NCI-H1930 (cell line): ENCODE measurements at places on chromosomes 6 and 20.

DNA sequence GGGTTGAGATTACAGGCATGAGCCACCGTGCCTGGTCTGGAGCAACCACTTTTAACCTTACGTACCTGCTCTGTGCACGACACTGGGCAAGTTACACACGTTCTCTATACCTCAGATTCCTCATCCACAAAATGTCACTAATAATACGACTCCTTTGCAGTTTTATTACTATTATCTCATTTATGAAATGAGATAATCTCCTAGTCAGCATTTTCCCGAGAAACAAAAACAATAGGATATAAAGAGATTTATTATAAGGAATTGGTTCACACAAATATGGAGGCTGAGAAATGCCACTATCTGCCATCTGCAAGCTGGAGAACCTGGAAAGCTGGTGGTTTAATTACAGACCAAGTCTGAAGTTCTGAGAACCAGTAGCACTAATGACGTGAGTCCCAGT lies 12.0 kb upstream of the KIF13A start:
- no peak for DNase-seq

DNA sequence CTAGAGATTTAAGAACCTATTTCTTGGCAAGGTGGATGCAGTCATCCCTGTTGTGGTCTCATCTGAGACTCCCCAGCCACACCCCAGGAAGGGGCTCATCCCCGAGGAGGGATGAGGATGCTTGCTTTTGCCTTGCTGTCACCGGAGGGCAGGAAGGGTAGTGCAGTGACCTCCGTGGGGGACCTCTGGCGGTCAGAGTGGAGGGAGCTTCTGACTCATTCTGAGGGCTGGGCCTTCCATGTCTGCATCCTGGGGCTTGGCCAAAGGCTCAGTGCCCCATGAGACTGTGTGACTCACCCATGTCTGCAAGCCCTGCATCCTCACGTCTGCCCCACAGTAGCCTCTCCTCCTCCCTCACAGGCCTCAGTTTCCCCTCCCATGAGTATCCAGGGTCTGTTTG lies 38.7 kb downstream of the UQCC2 start:
- DNase-seq: no peak

GRCh38 chr6:53628354-53629119 lies 37.0 kb downstream of the KLHL31 start:
- no peak for DNase-seq

DNA sequence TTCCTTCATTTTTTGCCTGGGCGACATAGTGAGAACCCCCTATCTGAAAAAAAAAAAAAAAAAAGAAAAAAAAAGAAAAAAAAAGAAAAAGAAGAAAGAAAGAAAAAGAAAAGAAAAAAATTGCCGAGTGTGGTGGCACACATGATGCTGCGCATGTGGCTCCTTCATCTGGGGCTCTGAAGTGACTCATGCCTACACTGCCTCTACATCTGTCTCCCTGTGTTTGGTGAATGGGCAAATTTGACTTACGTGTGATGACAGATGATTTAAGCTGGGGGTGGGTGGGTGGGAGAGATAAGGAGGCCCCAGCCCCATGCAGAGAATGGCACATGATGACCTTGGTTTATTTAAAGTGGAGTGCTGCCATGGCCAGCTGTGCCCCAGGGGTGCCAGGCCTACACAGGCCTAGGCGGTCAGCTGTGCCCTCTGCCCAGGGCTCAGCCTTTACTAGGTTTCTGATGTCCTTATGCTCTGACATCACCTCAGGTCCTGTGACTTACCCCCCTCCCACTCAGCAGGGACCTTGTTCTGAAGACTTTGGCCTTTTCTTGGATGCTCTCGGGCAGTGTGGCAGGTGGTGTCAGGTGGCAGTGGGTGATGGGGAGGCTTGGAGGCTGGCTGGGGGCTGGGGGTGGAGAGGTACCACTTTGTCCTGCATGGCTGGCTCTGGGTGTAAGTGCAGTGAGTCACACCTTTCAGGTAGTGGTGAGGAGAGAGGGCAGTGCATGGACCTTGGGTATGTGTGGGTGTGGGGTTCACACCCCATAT lies 41.1 kb downstream of the VEGFA start:
- no peak for DNase-seq

GRCh38 chr6:135021310-135022049 lies 33.1 kb downstream of the HBS1L start:
- no peak for DNase-seq

DNA sequence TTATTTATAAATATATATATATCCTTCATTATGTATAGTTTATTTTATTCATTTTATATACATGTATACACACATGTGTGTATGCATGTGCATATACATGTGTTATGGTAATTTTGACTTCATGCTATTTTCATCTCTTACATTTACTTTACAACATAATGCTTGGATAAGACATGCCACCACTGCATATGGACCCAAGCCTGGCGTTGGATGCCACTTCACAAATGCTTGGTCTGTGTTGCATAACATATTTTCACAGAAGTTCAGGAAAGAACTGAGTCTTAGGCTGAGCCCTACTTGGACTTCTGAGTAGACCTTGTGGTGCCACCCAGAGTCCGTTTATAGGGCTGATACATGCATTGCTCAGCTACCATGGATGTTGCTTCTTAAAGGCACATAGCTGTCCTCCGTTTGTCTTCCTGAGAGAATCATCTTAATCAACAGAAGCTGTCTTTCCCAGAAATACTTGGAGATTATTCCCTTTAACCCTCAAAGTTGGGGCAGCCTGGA lies 337.8 kb downstream of the BTBD3 start:
- no peak for DNase-seq

DNA sequence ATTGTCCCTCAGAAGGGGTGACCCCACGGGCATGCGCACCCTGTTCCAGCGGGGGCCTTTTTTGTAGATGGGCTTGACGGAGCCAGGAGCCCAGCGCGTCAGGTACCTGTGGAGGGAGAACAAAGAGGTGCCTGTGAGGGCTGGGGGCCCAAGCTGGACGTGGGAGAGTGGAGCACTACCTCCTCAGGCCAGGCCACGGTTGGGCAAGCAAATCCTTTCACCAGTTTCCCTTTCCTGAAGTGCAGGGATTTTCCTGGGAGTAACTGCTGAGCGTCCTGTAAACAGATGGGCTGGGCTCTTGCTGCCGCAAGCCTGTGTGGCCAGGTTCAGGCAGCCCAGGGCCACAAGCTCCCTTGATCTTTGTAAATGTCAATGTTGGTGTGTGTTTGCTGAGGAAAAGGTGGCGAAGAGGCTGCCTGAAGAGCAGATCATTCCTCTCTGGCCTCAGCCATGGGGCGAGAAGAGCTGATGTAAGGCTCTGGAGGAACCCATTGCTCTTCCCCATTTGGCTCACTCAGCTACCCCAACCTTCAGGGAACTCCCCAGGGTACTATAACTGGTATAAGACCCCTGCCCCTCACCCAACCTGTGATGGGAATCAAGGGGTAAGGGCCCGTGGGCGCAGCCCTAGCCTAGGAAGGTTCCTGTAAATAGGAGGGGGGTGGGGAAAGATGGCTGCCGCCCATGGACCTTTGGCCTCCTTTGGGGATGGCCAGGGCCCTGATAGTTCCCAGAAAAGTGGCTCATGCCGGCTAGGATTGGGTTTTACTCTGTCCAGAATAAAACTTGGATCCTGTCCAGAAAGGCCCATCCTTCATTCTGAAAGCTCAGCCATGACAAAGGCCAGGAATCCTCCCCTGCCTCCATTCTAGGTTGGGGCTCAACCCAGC lies 15.5 kb downstream of the MRPS18A start:
- DNase-seq: no peak

GRCh38 chr6:112618849-112619248 lies 271.7 kb downstream of the RFPL4B start:
- no peak for DNase-seq

DNA sequence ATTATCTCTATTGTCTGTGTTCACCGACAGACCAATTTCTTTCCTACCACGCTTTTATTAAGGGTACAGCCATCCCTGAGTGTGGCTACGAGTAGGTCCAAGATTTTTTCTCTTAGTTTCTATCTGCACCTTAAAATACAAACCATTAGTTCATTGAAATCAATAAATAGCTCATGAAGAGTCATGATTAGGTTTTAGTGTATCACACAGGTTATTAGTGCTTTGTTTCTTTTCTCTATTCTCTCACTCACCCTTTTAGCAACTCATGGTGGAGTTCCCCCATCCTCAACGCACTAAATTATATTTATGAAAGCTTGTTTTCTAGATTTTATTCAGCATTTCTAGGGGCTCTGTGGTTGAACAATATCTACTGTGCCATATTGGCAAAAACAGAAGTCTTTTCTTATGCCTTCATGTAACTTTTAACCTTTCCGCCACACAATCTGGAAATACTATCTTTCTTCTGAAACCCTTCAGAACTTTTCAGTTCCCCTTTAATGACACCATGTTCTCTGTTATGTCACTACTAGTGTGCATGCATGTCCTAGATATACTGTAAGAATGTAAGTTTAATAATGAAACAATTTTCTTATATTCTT lies 128.2 kb upstream of the LAMA2 start:
- no peak for DNase-seq

- no peak for DNase-seq
Measured at GRCh38 chr6:154453329-154453728, 57.2 kb downstream of the CNKSR3 start.

GRCh38 chr6:169956580-169956979 lies 205.2 kb downstream of the ERMARD start:
- DNase-seq: no peak

GRCh38 chr6:111342913-111343312 lies 140.1 kb downstream of the REV3L start:
- no peak for DNase-seq

DNA sequence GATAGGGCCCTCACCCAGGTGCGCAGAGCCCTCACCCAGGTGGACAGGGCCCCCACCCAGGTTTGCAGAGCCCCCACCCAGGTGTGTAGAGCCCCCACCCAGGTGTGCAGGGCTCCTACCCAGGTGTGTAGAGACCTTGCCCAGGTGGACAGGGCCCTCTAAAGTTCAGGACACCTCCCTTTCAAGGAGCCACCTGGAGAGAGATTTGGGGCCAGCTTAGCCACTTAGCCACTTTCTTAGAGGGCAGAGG lies 280.2 kb downstream of the TAF4 start:
- no peak for DNase-seq

DNA sequence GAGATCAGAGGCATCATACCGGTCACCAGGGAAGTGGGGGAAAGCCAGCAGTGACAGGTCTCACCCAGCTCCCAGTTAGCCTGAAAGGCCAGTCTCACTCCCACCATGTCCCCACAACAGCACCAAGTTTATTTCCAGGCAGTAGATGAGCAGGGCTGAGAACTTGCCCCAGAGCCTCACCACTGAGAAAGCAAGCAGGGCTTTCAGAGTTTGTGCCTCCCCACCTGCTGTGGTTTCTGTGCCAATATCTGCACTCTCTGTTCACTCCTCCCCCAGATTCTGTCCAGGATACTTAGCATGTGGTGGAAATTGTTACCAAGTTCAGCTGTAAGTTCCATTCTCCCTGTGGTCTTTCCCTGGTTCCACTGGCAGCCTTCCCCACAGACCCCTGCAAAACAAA lies 255.0 kb upstream of the HTR1E start:
- no peak for DNase-seq

GRCh38 chr6:121223930-121224329 lies 110.3 kb downstream of the TBC1D32 start:
- no peak for DNase-seq

- no peak for DNase-seq
Measured at GRCh38 chr6:71107911-71108420, 151.1 kb upstream of the B3GAT2 start.

DNA sequence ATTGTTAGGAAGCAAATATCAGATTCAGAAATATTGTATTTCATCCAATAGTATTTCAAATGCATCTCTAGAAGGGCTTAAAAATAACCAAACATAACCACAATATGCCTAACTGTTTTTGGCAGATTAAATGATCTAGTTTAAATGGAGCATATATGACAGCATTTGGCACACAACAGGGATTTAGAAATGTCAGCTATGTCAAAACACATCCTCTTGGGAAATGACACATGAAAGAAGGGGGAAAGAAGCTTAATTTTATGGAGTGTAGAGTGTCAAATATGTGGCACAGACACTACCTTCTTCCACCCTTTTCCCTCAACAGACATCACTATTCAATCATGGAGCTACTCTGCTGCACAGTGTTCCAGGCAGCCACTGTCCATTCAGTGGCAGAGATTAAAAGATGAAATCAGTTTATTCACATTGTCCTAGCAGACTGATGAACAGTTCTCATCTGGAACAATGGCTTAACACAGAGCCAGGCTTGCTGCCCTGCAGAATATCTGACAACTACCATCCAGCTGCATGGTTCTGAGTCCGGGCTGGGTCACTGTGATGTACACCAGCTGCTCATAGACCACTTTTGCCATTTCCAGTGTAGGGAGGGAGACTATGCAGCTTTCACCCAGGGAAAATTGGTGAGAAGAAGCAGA lies 349.8 kb downstream of the DHX35 start:
- no peak for DNase-seq

DNA sequence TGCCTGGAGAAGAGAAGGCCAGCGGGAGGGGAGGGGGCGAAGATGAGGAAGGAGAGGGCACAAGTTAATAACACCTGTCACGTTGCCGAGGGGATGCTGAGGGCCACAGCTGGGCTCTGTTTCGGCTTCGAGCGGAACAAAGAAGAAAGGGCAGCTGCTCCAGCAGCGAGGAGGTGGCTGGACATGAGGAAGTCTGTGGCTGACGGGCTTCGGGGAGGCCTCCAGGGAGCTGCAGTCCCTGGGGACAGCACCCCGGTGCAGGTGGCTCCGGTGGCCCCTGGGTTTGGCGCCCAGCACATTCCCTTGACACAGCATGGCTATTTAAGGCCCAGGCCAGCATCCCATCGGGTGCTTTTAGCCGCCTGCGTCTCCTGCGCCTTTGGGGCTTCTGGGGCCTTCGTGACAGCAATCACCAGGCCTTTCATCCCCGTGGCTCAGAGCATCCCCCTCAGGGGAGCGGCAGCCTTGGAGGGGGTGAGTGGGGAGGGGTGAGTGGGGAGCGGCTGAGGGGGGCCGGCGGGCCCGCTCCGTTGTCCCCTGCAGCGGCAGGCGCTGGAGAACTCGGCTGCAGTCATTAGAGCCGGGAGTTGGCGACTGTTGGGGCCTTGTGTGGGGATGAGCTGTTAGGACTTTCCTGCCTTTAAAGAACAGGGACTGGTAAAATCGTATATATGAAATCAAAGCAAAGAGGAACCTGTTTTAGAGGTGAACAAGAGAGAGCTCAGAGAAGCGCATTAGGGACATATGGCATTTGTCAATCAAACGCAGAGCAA lies 99.0 kb downstream of the TMEM242 start:
- DNase-seq: no peak

DNA sequence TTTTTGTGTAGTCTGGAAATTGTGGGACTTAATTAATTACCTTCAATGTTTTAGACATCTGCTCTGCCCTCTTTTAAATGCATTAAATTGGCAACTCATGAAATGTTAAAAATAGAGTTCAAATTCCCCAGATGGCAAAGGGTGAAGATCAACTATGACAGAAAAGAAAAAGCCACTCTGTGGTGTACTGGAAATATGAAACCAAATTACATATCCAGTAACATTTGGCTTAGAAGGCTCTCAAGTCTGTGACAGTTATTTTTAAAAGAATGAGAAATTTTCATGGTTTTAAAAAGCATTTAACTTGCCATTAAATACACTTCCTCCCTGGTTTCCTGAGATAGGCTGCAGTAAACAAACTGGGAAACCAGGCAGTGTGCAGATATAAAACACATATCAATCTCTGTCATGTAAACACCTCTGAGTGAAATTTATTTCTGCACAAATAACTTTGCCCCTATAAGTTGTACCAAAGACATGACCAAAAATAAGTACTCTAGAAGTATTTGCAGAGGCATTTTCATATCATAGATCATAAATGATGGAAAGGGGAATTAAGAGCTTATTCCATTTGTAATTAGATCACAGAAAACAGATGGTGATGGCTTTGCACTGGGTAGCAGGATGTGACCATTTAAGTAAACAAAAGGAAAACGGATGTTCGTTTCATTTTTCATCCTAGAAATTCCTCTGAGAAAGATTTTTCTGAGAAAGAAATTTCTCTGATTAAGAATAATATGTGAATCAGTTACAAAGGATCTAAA lies 360.1 kb downstream of the SAMD5 start:
- no peak for DNase-seq
